ENCODE measurements at places on chromosomes 7 and 10. TPM values are rescaled to one million over a fixed set of nuclear protein-coding genes. Genes with fewer than 3 reads are reported as not detected.

- no peaks in the 10 kb centered on the region for H3K27me3 ChIP-seq
- peaks cover 12% of the 10 kb centered on the region for H3K4me1 ChIP-seq
- no peaks in the 10 kb centered on the region for H3K36me3 ChIP-seq
- H3K27ac ChIP-seq = no peak overlapping the region
- DNase-seq = no peak
These were observed 13.6 kb upstream of the ENO4 start for GRCh38 chr10:116835658-116836057.

The TUBAL3 gene
- total RNA-seq = not detected

DNA sequence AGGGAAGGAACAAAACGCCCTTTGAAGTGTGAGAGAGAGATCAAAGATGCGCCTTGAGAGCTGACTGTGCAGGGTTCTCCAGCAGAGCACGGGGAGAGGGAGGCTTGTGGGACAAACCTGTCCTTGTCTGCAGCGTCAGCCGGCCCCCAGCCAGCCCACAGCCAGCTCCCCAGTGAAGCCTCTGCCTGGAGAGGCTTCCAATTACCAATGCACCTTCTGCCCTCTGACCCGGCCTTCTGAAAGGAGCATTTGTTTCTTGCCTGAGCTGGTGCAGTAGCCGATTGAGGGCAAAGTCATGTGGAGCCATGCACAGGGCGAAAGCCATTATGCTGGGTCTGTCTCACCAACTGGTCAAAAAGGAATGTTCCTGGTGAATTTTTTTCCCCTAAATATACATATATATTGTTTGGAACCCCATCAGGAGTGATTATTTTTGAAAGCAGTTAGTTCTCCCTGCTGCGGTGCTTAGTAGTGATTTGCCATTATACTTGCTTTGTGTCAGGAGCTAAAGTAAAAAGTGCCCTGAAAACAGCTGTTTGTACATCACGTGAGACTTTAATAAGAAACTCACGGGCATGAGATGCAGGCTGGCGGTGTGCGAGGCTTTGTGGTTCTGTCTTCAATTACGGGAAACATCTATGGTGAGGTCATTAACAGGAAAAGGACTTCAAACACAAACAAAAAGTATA lies 268.6 kb downstream of the KLF6 start:
- peaks cover 2% of the 10 kb centered on the region for H3K36me3 ChIP-seq
- no peak overlapping the region for H3K27ac ChIP-seq
- no peak overlapping the region for H3K4me3 ChIP-seq
- DNase-seq = no peak

DNA sequence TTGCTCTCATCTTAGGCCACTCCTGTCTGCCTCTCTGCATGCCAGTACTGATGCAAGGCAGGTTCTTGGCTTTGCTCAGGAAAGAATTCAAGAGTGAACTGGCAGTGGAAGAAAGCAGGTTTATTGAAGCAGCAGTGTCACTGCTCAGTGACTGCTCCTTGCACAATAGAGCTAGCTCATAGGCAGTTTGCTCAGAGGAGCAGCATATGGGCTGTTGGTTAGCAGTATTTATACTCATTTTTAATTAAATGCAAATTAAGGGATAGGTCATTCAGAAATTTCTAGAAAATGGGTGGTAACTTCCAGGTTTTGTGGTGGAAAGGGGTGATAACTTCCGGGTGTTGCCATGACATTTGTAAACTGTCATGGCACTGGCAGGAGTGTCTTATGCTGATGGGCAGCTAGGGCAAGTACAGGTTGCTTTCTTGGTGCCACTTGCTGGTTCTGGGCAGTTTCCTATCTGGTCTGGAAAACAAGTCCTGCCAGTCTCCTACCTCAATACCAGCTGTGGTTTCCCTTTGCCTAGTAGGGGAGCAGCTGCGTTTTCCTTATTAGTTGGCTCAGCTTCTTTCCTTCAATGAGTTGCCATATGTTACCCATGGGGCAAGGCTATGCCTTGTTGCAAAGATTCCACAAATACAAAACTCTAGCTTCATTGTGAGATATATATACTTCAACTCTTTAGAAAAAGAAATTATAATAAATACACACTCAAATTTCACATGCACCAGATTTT lies 64.8 kb upstream of the CALD1 start:
- no peaks in the 10 kb centered on the region for H3K4me1 ChIP-seq
- no peaks in the 10 kb centered on the region for H3K27me3 ChIP-seq
- DNase-seq = no peak
- H3K27ac ChIP-seq = no peak overlapping the region
- no peaks in the 10 kb centered on the region for H3K36me3 ChIP-seq

- no peaks in the 10 kb centered on the region for H3K27me3 ChIP-seq
- H3K36me3 ChIP-seq = peaks cover 22% of the 10 kb centered on the region
- no peak for DNase-seq
These were observed 862.5 kb downstream of the KCNMA1 start for GRCh38 chr10:76774987-76775603.

DNA sequence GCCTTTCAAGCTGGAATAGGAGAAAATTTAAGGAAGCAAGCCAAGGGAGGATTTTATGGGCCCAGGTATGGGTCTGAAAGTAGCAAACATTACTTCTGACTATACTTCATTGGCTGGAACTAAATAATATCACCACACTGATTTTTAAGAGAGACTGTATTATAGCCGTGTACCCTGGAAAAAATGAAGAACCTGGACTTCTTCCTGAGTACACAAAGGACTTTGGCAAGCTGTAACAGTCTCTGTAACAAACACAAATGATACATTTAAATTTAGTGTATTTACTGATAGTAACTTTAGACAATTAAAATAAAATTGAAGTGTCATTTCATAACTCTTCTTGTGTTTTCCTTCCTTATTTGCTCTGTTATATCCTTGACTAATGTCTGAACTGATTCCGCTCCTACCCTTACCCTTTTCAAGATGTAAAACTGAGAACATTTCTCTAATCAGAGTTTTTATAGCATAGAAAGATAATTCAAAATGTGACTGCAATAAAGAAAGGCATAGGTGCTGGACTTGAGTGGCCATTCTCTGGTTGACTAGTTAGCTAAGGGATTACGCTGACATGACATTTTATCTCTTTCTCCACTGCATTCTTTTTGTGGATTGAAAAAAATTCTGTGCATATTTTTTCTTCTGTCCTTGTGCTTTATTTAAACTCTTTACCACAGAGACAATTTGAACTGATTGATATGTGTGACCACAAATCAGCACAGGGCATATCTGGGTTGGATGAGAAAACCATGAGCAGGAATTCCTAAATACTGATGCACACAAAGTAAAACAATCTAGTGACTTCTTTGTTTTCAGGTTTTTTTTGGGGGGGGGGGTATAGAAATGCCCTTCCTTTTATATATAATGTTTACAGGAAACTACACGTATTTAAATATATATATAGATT lies 349.7 kb downstream of the MDFIC start:
- no peaks in the 10 kb centered on the region for H3K4me1 ChIP-seq
- H3K36me3 ChIP-seq = no peaks in the 10 kb centered on the region
- H3K27ac ChIP-seq = no peak overlapping the region
- no peak overlapping the region for H3K4me3 ChIP-seq
- no peaks in the 10 kb centered on the region for H3K27me3 ChIP-seq

DNA sequence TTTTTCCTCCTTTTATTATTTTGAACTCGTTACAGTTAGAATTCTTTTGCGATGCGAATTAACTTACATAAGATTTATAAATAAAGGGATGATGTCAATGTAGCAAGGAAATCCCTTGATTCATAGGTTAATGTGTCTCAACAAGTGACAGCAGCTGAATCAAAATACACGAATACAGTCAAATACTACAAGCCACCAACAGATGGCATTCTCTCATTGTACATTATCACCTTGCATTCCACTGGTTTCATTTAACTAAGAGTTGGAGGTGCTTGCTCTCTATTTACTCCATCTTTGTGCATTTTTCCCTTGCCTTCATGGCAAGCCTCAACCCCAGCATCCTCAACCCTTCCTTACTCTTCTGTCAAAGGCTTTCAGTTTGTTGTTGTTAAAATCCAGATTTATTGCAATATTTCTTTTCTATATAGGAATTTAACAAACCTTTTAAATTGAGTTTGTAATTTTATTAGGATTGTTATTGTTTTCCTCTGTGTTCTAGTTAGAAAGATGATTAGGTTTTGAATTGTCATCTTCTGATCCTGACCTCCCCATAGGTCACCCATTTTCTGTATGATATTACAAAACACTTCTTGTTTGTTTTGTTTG lies 78.3 kb downstream of the SLC25A40 start:
- H3K27me3 ChIP-seq = no peaks in the 10 kb centered on the region
- no peak overlapping the region for H3K4me3 ChIP-seq
- H3K36me3 ChIP-seq = no peaks in the 10 kb centered on the region
- no peak overlapping the region for H3K27ac ChIP-seq
- no peak for DNase-seq

DNA sequence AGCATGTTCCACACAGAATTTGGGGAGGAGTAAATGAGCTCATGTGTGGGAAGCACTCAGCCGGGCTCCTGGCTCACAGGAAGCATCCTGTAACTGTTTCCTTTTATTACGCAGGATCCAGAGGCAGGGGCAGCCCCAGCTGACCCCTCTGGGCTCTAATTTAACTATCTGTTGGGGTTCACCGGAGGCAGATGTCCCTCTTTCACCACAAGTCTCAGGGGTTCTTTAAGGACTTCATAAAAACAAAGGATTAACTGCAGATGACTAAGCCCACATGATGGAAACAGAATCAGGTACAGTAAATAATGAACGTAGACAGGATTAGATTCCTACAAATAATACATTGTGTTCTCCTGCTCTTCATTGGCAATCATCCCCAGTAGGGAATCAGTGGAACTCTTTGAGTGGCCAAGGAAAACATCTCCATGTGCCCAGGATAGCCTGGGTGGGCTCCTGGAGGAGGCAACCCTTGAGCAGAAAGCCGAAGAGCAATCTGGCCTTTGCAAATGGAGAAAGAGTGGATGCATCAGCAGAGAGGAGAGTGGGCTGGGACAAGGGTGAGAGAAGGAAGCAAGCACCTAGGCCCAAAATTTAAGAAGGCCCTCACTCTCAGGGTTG lies 24.6 kb downstream of the TBXAS1 start:
- no peaks in the 10 kb centered on the region for H3K36me3 ChIP-seq
- H3K4me3 ChIP-seq = no peak overlapping the region
- no peak for DNase-seq
- H3K27me3 ChIP-seq = no peaks in the 10 kb centered on the region
- no peak overlapping the region for H3K27ac ChIP-seq
- H3K4me1 ChIP-seq = no peaks in the 10 kb centered on the region

DNA sequence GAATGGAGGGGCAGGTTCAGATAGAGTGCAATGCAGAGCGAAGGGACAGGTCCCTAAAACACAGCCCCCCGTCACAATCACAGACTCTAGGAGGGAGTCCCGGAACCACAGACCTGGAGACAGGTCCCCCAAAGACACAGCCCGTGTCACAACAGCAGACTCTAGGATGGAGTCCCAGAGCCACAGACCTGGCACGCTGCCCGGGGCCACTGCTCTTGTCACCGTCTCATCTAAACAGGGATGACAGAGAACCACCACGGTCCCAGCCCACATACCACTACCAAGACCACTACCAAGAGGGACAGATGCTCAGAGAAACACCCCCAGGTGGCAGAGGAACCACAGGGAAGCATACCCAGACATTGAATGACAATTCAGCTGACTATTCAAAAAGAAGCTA lies 183.9 kb downstream of the TCERG1L start:
- H3K4me3 ChIP-seq = no peak overlapping the region
- no peak for DNase-seq
- H3K36me3 ChIP-seq = no peaks in the 10 kb centered on the region
- no peaks in the 10 kb centered on the region for H3K27me3 ChIP-seq
- H3K4me1 ChIP-seq = peaks cover 6% of the 10 kb centered on the region

- no peak overlapping the region for H3K4me3 ChIP-seq
- no peak overlapping the region for H3K27ac ChIP-seq
- H3K4me1 ChIP-seq = no peaks in the 10 kb centered on the region
- H3K27me3 ChIP-seq = no peaks in the 10 kb centered on the region
These were observed 66.8 kb upstream of the SEPHS1 start for GRCh38 chr10:13414855-13415254.

GRCh38 chr10:26621889-26622711 lies 75.4 kb upstream of the PDSS1 start:
- no peaks in the 10 kb centered on the region for H3K36me3 ChIP-seq
- peak; percentile 59 for DNase-seq
- H3K4me1 ChIP-seq = no peaks in the 10 kb centered on the region
- H3K27me3 ChIP-seq = no peaks in the 10 kb centered on the region

GRCh38 chr7:5691606-5692005 lies 89.9 kb downstream of the RNF216 start:
- no peak overlapping the region for H3K27ac ChIP-seq
- H3K36me3 ChIP-seq = no peaks in the 10 kb centered on the region

DNA sequence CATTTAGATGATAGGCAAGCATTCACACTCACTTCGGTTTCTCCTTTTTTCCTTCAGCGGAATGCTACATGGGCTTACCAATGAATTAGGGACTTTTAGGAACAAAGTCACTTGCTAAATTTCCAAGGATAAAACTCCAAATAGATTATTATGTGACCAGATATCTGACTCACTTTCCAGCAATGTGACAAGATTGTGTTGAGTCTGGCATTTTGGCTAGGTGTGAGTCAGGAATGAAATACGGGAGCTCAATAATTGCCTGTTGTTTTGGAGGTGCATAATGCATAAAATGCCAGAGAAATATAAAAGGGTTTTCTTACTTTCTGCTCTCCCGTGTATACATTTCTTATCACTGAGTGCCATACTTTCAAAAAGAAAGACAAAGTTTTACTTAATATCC lies 721.1 kb downstream of the KCNMA1 start:
- no peaks in the 10 kb centered on the region for H3K36me3 ChIP-seq
- DNase-seq = no peak
- no peaks in the 10 kb centered on the region for H3K27me3 ChIP-seq
- H3K4me3 ChIP-seq = no peak overlapping the region
- no peaks in the 10 kb centered on the region for H3K4me1 ChIP-seq

DNA sequence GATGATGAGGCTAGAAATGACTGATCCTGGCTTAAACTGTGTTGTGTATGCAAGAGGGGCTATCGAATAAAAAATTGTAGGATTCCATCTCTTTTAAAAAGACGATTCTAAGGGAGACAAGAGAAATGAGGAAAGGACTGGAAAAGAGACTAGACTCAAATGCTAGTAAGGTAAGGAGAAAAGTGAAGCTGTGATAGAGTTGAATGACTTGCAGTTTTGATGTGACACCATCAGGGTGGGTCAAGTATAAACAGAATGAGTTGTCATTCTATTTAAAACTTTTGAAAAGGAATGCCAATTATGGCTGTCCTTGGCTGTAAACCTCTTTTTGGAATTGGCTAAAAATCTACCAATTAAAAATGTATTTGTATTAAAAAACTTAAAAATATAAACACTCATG lies 184.5 kb upstream of the PHF14 start:
- no peak overlapping the region for H3K4me3 ChIP-seq
- no peaks in the 10 kb centered on the region for H3K4me1 ChIP-seq
- no peaks in the 10 kb centered on the region for H3K36me3 ChIP-seq
- H3K27me3 ChIP-seq = no peaks in the 10 kb centered on the region
- DNase-seq = no peak

The EZH2 gene
- 41.3 TPM for total RNA-seq

DNA sequence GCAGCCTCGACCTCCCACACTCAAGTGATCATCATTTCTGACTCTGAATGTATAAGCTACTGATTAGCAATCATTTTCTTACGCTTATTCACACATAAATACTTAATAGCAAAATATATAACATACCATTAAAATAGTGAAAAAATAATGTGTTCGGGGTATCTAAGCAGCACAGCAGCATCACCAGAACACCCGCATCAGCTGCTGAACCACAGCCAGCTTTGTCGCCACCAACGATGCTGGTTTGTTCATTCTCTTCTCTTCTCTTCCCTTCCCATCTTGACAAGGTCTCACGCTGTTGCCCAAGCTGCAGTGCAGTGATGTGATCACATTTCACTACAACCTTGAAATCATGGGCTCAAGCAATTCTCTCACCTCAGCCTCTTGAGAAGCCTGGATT lies 425.1 kb upstream of the LRGUK start:
- H3K4me1 ChIP-seq = no peaks in the 10 kb centered on the region
- no peak overlapping the region for H3K27ac ChIP-seq
- no peaks in the 10 kb centered on the region for H3K27me3 ChIP-seq
- no peak overlapping the region for H3K4me3 ChIP-seq
